Epithelial cell of proximal tubule (primary cell): ENCODE measurements at places on chromosomes 16 and 17. TPM values are rescaled to one million over a fixed set of nuclear protein-coding genes. Genes with fewer than 3 reads are reported as not detected.

CLEC18B gene
- 0.43 and 18.7 TPM in 2 replicates for total RNA-seq

C16orf96 gene
- total RNA-seq: not detected in 2 replicates

RBL2 gene
- 21.1 and 31.1 TPM in 2 replicates for total RNA-seq

KRT25 gene
- total RNA-seq: 0.17 TPM in 1 of 2 replicates, not detected in the other
